ENCODE measurements at places on chromosomes 1 and 21.

- DNase-seq: no peak
Measured at GRCh38 chr1:222829868-222830267, 15.0 kb downstream of the DISP1 start.

GRCh38 chr1:176773038-176773437 lies 310.1 kb downstream of the PAPPA2 start:
- DNase-seq: no peak

DNA sequence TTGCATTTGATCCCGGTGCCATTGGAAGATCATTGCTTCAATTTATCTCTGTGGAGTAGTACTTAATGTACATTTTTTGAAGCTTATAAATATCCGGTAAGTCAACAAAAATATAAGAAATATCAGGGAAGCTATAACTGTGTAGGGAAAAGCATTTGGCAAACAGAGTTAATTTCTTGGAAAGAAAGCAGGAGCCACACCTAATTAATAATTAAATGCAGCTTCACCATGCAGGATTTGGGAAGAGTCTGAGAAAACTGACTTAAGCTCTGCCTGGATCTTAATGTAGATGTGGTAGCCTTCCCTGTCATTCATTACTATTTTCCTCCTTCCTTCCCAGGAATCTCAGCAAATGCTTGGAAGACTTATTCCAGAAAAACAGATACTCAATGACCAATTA lies 134.5 kb downstream of the ATP5PO start:
- no peak for DNase-seq

DNA sequence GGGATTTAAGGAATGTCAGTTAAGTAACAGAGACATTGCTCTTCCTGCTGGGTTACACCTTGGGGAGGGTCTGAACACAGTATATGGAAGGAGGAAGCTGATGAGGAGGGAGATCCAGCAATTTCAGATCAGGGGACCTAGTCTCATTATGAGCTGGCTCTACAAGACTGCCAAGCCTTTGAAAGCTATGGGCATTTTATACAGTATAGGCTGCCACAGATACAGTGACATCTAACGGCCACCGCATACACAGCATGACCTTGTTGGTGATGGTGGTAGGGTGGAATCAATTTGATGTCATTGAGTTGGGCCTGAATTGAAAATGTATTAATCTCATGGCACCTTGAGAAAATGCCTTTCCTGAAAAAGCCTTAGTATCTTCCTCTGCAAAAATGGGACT lies 22.6 kb upstream of the ZP4 start:
- DNase-seq: no peak

- no peak for DNase-seq
Measured at GRCh38 chr1:203223012-203223775, 6.3 kb downstream of the CHIT1 start.

- DNase-seq: no peak
Measured at GRCh38 chr1:176745945-176746344, 283.0 kb downstream of the PAPPA2 start.

DNA sequence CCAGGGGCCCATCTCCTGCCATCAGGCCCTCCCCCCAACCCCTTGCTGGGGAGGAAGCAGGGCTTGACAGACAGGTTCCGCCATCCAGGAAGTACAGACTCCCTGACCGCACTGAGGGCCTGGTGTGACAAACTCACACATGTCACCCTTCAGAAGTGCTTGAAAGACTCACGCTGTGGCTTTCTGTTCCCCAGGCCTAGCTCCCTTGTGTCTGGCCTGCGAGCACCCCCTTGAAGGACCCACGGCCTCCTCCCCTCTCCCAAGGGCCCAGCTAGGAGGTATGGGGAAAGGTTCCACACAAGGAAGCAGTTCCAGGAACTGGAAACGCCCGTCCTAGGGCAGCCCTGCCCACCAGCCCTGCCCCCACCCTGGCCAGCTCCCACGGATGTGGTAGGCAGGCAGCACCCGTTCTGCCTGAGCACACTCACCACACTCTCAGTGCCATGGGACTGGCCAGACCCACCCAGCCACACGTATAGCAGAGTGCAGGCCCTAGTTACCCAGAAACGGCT lies 26.7 kb downstream of the SLC2A1 start:
- DNase-seq: no peak

- peak; percentile 84 for DNase-seq
Measured at GRCh38 chr1:224513787-224514209, 79.2 kb upstream of the WDR26 start.

DNA sequence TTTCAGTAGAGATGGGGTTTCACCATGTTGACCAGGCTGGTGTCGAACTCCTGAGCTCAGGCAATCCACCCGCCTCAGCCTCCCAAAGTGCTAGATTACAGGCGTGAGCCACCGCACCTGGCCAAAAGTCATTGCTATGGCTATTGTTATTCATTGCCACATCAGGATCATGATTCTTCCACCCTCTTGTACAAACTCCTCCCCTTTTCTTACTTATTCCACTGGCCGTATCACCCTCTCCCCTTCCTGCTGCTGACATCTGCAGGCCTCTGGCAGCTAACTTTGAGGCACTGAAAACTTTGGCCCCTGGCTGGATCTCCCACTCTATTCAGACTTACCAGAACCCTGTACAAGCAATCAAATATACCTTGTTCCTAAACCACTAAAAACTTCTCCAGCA lies 10.9 kb downstream of the TMEM53 start:
- no peak for DNase-seq

GRCh38 chr1:174258148-174258550 lies 98.8 kb downstream of the RABGAP1L start:
- DNase-seq: peak; percentile 48

- no peak for DNase-seq
Measured at GRCh38 chr1:186403632-186404031, 28.0 kb downstream of the ODR4 start.

GRCh38 chr1:69403756-69404320 lies 163.9 kb upstream of the LRRC7 start:
- DNase-seq: no peak

DNA sequence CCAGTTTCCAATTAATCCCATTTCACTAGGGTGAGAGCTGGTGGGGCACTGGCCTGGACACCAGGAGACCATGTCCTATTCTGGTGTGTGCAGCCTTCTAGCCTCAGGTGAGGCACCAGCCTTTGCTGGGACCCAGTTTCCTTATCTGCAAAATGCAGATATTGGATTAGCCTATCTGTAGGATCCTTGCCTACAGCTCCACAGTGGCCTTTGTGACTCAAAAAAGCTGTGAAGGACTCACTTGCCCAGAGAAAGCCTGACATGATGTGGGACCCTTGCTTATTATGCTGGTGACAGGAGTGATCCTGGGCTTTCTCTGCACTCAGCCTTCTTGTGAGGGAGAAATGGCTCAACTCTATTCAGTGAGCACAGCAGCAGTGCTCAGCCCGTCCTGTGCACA lies 32.3 kb downstream of the TENT5C start:
- no peak for DNase-seq

GRCh38 chr1:6823793-6824192 lies 38.5 kb downstream of the CAMTA1 start:
- DNase-seq: no peak

- no peak for DNase-seq
Measured at GRCh38 chr1:30406996-30407864, 316.2 kb downstream of the MATN1 start.

GRCh38 chr1:94384485-94385265 lies 33.5 kb upstream of the ABCD3 start:
- DNase-seq: no peak

GRCh38 chr1:230400007-230400344 lies 26.2 kb downstream of the PGBD5 start:
- no peak for DNase-seq

- no peak for DNase-seq
Measured at GRCh38 chr1:74526708-74527107, 14.3 kb upstream of the LRRC53 start.

- DNase-seq: no peak
Measured at GRCh38 chr1:84406346-84406861, 8.1 kb downstream of the DNASE2B start.

DNA sequence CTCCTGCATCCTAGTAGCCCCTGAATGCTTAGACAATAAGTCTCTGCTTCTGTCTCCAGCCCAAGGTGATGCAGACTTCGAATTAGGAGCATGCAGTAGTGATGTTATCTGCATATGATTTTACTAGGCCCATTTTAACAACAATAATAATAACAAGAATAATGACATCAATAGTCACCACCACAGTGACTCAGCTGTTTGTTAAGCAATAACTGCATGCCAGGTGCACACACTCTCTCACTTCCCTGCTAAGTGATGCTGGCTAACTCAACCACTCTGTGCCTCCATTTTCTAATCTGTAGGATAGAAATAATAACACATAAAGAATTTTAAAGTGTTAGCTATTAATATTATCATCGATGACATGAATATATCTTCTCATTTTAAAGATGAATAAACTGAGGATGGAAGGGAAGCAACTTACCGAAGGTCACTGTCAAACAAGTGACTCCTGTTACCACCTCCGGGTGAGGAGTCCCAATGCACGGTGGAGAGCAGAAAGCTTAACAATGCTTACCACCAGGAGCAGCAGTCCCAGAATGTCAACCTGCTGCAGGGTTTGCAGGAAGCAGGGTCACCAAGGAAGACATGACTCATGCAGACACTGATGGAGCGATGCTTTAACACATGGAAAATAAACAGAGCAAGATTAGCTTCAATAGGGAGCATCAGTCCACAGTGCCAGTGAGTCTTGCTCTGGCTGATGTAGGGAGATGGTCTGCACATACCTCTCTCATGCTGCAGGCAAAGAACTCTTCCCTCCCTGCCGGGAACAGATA lies 290.2 kb downstream of the SPATA17 start:
- no peak for DNase-seq

DNA sequence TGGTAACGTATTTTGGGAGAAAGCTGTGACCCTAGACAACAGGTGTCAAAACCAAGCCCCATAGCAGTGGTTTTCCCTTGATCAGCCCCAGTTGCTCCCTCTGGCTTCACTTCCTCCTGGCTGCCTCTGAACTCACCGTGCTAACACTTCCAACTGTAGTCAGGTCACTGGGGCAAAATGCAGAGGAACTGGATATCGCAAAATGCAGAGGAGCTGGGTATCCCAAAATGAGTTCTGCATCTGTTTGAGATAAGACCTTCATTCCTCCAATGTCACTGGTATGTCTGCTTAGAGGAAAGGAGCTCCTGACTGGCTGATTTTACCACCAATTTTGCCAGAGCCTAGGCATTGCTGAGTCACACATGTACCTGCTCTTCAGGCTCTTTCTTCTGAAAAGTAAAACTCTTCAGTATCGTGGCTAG lies 19.6 kb upstream of the TACSTD2 start:
- no peak for DNase-seq

DNA sequence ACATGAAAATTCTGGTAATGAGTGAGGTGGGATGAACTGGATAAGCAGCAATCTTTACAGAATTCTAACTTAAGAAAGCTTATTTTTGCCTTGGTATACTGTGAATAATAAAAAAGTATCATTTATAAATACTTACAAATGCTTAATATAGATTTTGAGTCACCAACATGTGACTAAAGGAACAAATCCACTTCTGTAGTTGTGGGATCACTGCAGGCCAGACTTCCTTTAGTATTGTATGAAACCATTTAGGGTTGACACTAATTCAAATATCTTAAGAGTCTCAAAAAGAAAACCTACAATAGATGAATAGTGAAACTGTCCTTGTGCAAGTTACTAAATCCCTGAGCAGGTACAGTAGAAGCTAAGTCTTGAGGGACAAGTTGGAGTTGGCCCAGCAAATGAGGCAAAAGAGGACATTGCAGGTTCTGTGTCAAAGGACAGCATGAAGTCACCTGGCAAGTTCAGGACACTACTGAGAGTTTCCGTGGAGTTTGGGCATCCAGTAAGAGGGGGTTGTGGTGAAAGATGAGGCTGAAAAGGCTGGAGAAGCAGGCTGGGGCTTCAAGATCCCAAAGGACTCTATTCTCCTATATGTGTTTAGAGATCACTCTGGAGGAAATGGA lies 5.9 kb upstream of the THEM4 start:
- no peak for DNase-seq

DNA sequence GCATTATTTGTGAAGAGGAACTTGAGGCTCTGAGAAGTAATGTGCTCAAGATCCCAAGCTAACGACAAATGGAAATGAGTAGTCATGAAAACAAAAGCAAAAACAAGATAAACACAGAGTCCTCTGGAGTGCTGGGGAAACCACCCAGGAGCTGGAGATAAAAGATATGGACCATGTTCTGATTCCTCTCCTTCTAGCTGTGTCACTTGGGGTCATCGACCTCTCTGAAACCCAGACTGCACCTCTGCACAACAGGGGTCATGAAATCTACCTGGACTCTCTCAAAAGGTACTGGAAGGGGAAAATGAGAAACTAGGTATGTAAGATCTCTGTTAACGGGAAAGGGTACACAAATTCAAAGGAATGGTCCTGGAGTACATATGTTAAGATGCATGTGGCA lies 6.5 kb downstream of the PGLYRP4 start:
- no peak for DNase-seq

DNA sequence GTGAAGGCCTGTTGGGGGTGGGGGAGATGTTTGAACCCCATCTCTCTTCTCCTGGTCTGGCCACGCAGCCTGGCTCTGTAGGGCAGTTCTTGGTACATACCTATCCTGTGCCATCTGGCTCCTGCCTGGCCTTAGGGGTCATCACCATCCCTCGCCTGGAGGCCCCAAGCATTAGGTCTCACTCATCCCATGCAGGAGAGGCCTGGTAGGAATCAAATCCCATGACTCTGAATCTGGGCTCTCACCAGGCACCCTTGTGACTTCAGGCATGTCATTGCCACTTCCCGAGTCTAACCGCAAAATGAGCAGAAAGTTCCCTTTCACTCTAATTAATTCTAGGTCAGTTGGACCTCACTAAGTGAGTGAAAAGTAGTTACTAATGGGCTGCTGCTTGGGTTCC lies 37.2 kb downstream of the ETNK2 start:
- DNase-seq: no peak

DNA sequence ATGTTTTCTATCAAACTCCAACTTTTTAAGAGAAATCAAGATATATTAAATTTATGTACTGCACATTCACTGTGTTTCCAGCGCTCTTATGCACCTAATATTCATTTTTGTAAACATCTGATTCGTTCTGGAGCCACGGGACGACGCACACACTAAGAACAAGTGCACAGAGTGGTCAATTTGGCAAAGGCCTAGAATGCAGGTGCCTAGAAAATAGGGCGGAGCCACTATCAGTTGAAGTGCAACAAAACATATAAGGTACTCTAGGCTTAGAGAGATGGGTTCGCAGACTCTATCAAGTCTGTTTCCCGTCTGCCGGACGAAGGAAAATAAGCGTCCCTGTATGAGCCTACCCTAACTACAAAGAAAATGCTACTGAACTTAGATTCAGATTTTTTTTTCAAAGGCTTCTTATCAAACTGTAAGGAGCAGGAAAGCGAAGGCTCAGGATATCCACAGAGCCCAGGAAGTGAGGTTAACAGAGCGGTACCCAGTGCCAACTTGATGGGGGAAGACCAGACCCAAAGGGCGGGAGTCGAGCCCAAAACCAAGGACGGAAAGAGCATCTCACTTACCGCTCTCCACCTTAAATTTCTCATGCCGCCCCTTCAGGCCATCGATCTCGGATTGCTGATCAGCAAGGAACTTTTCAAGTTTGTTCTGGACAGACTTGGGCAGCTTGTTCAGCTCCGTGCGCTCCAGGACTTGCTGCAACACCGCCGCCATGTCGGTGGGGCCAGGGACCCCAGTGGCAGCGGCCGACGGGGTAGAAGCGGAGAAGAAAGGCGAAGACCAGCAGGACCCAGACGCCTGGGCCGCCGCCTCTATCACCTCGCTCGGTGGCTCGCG lies 526 bp downstream of the TPR start:
- peak; percentile 13 for DNase-seq

All from Ammon's horn (tissue), 1 donor.